T-cell (primary cell): ENCODE measurements at places on chromosomes 12 and 14.

- DNase-seq = no peak
Observed at GRCh38 chr14:73714656-73715081, 485 bp upstream of the PNMA1 start.

DNA sequence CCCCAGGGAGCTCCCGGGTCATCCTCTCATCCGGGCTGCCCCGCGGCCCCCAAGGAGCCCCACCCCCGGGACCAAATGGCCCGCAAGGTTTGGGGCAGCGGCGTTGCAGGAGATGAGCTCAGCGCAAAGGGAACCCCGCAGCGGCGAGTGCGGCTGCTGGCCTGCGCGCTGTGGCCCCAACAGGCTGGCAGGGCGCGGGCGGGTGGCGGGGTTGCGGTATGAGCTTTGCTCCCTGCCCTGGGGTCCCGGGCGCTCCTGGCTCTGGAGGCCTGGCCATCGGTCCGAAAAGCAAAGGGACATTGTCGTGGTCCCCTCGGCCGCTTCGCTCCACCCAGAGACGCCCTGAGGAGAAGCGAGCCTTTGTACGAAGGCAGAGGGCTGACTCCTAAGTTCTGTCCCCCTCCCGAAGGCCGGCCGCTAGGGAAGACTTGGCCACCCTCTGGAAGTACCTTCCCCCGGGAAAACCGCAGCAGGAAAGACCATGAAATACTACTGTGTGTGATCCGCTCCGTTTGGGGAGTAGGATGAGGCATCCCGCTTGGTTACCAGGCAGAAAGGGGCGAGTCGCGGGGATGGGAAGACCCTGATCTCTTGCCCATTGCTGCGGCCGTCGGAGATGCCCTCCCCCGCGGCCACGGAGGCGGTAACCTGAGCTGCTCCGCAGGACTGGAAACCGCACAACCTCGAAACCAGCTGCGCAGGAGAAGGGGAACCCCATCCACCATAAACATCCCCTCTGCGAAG is 620 bp upstream of the NID2 start:
- DNase-seq = no peak

DNA sequence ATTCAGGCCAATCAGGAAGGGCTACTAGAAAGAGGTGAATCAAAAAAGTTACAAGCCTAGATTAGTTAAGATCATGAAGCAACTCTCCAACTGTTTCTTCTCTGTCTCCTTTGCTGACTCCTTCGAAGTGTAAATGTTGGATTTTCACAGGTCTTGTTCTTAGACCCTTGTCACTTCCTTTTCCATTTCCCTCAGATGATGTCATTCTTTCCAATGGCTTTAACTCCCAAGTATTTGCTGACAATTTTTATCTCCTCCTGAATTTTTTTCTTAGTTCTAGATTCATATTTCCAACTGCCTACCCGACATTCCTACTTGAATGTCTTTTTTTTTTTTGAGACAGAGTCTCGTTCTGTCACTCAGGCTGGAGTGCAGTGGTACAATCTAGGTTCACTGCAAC is 10.8 kb downstream of the GAS2L3 start:
- DNase-seq = no peak

- no peak for DNase-seq
Observed at GRCh38 chr14:50399251-50400032, 2.8 kb upstream of the CDKL1 start.

DNA sequence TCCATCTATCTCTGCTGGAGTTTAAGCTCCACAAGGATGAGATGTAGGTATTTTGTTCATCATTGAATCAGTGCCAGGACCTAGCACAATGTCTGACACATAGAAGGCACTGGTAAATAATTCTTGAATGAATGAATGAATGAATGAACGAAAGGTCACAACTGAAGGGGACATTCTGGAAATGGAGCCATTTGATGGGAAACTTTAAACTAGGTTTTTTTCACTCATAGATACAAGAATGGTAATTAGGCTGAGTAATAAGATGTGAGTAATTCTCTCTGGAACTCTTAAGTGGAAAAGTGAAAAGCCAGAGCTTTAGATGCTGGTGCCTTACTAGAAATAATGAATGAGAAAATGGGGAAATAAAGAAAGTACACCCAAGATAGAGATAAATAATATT is 44.3 kb downstream of the SCN8A start:
- DNase-seq = no peak

GRCh38 chr14:36844443-36845195 is 183.0 kb downstream of the PAX9 start:
- no peak for DNase-seq

GRCh38 chr12:81296556-81297305 is 218.9 kb downstream of the ACSS3 start:
- no peak for DNase-seq

- no peak for DNase-seq
Observed at GRCh38 chr14:72318648-72319047, 386.4 kb downstream of the RGS6 start.

GRCh38 chr14:90900476-90901083 is 84.3 kb upstream of the TTC7B start:
- no peak for DNase-seq

- DNase-seq = no peak
Observed at GRCh38 chr12:67320614-67321295, 51.6 kb downstream of the CAND1 start.

- peak; percentile 58 for DNase-seq
Observed at GRCh38 chr12:6828781-6829535, 751 bp downstream of the P3H3 start.

DNA sequence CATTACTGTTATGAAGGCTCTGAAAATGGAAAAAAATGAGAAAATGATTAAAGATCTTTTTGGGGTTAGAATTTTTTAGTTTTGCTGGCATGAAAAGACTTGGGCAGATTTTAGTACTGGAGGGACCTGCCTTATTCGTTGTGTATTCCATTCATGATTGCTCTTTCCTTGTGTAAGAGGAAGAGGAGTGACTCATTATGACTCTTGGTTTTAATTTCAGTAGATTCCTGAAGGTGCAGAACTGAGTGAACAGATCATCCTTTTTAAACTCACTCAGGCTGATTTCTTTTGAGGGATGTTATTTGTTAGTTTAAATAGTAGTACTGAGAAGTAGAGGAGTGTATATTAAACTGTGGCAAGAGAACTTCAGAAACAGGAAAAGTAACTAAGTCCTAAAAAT is 41.6 kb downstream of the AKAP6 start:
- no peak for DNase-seq

DNA sequence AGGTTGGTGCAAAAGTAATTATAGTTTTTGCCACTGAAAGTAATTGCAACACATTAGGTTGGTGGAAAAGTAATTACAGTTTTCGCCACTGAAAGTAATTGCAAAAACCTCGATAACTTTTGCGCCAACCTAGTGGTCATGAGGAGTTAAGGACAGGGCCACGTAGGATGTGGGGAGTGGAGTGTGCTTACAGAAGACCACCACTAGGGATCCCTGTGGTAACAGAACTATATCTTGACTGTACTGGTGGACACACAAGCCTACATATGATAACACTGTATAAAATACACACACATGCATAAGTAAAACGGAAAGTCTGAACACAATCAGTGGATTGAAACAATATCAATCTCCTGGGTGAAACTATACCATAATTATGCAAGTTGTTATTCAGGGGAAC is 187.4 kb upstream of the ABCD2 start:
- no peak for DNase-seq

DNA sequence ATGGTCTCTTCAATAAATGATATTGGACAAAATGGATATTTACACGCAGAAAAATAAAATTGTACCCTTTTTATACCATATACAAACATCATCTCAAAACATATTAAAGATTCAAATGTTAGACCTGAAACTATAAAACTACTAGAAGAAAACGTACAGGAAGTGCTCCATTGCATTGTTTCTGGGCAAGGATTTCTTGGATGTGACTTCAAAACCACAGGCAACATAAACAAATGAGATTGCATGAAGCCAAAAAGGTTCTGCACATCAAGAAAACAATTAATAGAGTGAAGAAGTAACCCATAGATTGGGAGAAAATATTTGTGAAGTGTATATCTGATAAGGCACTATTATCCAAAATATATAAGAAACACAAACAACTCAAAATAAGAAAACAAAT is 812.4 kb downstream of the NRXN3 start:
- DNase-seq = no peak

GRCh38 chr12:14390870-14391530 is 25.5 kb downstream of the ATF7IP start:
- DNase-seq = no peak

DNA sequence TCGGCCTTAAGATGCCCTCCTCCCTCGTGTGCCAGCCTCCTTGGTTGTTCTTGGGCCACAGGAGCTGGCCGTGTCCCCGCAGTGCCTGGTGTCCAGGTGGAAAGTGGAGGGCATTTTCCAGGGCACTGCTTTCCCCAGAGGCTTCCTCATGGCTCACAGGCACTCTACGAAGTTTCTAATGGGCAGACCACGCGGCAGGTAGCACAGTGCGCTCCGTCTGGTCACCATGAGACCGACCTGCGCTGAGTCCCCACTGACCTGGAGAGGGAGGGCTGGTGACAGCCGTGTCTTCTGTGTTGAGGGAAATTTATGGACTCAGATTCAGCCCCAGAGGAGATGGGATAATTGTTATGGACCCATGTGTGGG is 186.3 kb downstream of the ADGRD1 start:
- no peak for DNase-seq

DNA sequence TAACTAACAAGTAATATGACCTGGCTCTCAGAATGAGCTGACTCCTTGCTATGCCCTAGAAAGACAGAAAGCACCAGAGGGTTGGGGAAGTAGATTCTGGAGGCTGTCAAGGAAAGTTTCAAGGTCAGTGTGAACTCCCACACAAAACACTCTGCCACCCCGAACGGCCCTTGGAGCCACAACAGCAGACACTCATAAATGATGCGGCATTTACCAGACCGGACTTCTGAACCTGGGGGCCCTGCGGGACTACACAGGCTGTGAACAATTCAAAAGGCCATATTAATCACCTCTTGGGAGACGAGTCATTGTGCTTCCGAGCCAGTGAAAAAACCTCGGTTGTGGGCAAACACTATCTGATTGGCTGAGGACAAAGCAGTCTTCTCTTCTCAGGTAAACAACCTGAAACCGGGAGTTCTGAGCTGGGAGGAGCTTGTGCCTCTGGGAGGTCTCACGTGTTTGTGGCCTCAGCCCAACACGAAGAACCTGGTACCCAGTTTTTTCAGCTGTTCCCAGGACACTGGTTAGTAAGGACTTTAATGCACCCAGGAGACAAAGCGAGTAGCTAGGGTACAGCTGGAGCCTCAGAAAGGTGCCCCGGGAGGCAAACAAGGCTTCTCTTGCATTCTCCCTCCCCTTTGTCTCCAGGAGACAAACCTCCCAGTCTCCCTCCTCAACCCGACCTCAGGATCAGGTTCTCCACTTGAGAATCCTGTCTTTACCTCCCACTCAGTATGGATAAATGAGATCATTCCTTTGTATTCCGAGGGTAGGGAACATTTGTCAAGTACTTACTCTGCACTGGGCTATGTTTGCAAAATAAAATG is 35.3 kb downstream of the VWF start:
- DNase-seq = no peak

GRCh38 chr12:58387199-58387598 is 445.8 kb downstream of the ATP23 start:
- DNase-seq = no peak

DNA sequence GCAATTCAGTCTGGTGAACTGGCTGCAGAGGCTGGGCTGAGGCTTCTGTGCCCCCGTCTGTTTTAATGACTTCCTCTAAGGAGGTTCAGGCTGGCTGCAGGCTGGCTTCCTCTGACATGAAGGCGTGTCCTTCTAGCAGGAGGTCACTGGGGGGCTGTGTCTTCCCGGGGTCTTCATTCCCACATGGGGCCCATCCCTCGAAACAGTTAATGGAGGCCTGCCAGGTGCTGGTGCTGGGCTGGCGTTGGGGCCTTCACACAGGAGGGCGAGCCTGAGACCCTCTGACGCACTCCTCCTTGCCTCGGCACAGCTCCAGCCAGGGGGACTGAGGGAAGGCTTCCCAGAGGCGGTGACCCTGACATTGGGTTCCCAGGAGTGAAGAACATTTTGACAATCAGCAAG is 57.7 kb upstream of the DLK1 start:
- DNase-seq = no peak

GRCh38 chr12:27900920-27901879 is 71.3 kb downstream of the PTHLH start:
- no peak for DNase-seq

- no peak for DNase-seq
Observed at GRCh38 chr12:1173781-1174617, 183.0 kb downstream of the ERC1 start.

GRCh38 chr14:53491884-53492277 is 338.8 kb upstream of the DDHD1 start:
- no peak for DNase-seq

DNA sequence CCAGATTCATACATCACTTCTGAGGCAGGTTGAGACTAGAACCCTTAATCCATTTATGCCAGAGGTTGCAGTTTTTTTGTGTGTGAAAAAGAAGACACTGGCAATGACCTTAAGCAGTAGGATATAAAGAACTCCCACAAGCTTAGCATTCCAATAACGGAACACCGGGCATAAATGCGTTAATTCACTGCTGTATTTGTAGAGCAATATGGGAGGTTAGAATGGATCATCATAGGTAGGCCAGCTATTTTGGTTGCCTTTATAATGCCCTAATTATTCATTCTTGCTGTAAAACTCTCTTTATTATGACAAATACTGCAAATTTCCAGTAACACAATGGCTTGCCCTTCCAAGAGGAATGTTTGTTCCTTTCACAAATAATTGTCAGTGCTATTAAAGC is 322.7 kb downstream of the SOX5 start:
- no peak for DNase-seq

GRCh38 chr12:59847127-59847526 is 251.3 kb downstream of the SLC16A7 start:
- DNase-seq = no peak

- DNase-seq = no peak
Observed at GRCh38 chr14:89651805-89652204, 234.8 kb upstream of the FOXN3 start.

DNA sequence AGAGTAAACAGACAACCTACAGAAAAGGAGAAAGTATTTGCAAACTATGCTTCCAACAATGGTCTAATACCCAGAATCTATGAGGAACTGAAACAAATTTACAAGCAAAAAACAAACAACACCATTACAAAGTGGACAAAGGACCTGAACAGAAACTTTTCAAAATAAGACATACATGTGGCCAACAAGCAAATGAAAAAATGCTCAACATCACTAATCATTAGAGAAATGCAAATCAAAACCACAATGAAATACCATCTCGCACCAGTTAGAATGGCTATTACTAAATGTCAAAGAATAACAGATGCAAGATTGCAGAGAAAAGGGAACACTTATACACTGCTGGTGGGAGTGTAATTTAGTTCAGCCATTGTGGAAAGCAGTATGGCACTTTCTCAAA is 125.8 kb downstream of the C12orf42 start:
- no peak for DNase-seq

GRCh38 chr12:49649892-49650291 is 26.5 kb downstream of the PRPF40B start:
- no peak for DNase-seq

- no peak for DNase-seq
Observed at GRCh38 chr14:48125654-48126053, 450.2 kb upstream of the MDGA2 start.

GRCh38 chr12:94802796-94803195 is 152.4 kb upstream of the TMCC3 start:
- no peak for DNase-seq
